ENCODE measurements at places on chromosomes 12 and 14. TPM values are rescaled to one million over a fixed set of nuclear protein-coding genes. Genes with fewer than 3 reads are reported as not detected.

The USP5 gene
- total RNA-seq: 70.1 TPM

The CLEC7A gene
- 0.07 TPM for total RNA-seq

The OR6C2 gene
- not detected for total RNA-seq

The FAM222A gene
- 1.1 TPM for total RNA-seq

The FAM161B gene
- 5.5 TPM for total RNA-seq

GRCh38 chr14:76832503-76832988, 6.3 kb downstream of the LRRC74A start:
- no peak for DNase-seq

DNA sequence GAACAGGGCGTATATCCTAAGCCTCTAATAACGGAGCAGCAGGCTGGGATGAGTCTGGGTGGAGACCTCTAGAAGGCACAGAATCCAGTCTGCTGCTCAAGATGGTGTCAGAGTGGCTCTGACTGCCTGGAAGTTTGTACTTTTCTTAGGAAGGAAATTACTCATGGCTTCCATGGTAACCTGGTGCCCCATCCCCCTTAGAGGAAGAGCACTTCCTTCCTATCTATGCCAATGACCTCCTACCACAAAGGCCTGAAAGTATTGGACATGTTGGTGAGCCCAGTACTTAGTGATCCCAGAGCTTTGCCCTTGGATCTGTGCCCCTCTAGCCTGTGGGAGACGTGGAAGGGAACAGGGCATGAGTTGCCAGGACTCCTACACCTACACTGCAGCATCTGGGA, 1.5 kb downstream of the BATF start:
- DNase-seq: no peak

GRCh38 chr14:100345711-100346110, 22.6 kb downstream of the SLC25A47 start:
- DNase-seq: no peak

DNA sequence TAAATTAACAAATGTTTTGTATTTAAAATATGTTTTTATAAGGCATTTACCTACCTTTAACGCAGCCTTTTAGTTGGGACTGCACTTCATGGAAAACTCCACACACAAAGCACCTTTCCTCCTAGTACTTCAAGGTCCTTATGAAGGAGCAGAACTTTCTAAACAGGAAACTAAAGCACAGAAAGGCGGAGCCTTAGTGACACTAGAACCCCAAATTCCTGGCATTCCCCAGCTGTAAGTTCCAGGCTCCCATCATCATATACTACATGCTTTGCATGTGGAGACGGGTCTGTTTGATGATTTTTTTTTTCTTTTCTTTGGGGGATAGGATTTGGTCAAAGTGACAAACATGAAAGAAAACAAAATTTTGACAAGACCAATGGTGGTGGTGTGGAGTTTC, 39.5 kb downstream of the STXBP6 start:
- no peak for DNase-seq

- DNase-seq: no peak
Measured at GRCh38 chr14:90093942-90094595, 32.3 kb downstream of the KCNK13 start.

GRCh38 chr12:4169959-4170358, 103.6 kb upstream of the CCND2 start:
- no peak for DNase-seq

DNA sequence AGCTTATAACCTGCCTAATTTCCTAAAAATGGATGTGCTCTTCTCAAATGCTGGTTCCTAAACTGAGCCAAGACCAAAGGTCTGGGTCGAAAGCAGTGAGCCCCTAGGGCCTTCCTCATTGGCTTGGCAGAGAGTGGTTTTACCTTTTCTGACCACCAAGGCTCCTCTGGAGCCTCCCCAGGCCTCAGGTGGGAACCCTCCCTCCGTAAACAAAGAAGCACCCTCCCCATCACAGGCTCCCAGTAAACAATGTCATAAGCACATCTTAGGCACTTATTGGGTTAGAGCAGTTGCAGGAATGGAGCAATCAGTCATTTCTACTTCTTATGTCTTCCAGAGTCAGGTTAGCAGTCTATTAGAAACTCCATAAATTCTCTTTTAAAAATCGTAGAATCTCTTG, 6.0 kb downstream of the CHPT1 start:
- DNase-seq: no peak

- no peak for DNase-seq
Measured at GRCh38 chr12:102948941-102949352, 8.5 kb upstream of the ASCL1 start.

DNA sequence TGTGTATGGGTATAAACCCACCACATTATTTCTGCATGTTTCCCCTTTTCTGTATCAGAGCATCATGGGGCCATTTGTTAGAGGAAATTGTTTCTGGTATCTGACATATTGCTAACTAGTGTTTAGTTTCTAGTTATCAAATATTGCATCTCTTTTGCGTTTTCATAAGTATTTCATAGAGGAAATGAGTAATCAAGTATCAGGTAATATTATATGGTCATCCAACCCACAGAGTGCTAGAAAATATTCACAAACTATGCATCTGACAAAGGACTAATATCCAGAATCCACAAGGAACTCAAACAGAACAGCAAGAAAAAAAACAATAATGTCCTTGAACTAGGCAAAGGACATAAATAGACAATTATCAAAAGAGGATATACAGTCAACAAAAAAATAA, 258.9 kb upstream of the LRIG3 start:
- DNase-seq: no peak

DNA sequence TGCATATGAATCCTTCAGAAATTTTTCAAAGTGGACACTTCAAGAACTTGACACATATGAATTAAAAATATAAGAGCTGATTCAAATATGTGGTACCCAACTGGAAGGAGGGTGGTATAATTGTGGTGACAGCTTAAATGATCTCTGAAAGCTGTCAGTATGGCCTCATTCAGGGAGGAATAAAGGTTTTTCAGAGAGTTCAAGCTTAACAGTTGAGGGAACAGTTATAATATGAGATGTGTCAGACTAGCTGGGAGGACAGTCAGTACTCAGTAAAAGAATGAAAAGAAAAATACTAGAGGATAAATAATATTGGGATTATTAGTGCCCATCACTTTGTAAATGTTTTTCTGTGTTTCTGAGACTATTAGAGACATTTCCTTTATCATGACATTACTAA, 277.5 kb downstream of the RASSF9 start:
- DNase-seq: no peak

- no peak for DNase-seq
Measured at GRCh38 chr12:56469007-56469930, 891 bp downstream of the SPRYD4 start.

DNA sequence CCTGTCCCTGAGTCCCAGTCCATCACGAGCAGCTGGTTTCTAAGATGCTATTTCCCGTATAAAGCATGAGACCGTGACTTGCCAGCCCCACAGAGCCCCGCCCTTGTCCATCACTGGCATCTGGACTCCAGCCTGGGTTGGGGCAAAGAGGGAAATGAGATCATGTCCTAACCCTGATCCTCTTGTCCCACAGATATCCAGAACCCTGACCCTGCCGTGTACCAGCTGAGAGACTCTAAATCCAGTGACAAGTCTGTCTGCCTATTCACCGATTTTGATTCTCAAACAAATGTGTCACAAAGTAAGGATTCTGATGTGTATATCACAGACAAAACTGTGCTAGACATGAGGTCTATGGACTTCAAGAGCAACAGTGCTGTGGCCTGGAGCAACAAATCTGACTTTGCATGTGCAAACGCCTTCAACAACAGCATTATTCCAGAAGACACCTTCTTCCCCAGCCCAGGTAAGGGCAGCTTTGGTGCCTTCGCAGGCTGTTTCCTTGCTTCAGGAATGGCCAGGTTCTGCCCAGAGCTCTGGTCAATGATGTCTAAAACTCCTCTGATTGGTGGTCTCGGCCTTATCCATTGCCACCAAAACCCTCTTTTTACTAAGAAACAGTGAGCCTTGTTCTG, 41.6 kb downstream of the DAD1 start:
- DNase-seq: no peak

DNA sequence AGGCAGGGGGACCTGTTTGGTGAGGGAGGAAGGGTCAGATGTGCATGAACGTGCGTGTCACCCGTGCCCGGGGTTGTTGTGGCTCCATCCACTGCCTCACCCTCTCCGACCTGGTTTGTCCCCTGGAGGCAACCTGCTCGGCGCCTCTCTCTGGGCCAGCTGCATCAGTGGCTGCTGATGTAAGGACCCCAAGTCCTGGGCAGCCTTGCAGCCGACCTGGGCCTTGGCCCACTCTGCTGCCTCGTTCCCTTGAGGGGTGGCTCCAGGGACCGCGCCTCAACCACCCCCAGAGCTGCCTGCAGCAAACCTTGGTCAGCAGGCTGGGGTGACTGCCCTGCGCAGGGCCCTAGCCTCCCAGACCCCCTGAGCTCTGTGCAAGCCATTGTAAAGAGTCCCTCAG, 351.7 kb downstream of the TMEM121 start:
- DNase-seq: no peak

DNA sequence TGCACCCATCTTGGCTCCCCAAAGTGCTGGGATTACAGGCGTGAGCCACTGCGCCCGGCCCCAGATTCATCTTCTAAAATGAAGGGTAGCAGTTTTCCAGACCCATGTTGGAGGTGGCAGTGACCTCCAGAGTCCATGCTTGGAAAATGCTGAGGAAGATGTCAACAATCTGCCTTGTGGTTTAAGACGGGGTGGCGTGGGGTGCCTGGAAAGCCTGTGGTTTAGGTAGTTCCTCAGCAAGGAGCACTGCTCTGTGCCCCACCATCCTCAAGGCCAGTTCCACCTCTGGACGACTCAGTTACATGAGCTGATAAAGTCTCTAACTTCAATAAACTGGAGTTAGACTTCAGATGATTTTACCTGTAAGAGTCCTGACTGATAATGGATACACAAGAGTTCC, 48.6 kb downstream of the DRAM1 start:
- DNase-seq: no peak

All from kidney epithelial cell (primary cell).